PC-3 (cell line): ENCODE measurements at places on chromosomes 12 and 14.

- no peak for DNase-seq
Measured at GRCh38 chr12:38544330-38545066, 227.9 kb downstream of the ALG10B start.

DNA sequence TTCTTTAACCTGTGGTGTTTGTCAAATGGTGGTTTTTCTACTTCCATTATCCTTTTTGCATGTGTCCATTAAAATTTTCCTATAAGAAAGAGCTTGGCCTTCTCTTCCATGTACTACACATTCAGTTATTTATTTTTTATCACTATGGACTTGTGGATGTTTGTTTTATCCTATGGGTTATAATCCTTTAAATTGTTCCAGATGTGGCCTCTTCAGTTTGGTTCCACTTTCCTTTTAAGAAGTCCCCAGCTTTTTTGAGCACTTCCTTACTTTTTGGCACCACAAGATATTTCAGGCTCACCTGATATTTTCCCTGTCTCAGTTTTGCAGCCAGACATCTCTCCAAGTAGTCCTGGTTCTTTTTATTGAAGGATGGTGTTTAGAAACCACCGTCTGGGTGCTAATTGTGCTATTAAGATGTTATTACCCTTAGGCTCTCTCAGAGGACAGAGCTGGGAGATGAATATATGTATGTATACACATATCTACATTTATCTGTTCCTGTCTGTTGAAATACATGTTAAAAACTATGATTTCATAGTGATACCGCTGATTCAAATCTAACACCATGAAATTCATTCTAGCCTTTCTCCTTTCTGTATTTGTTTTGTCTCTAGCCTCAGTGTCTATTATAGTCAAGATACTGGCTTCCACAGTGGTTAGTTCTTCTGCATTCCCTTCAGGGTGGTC lies 408.5 kb upstream of the RGS6 start:
- no peak for DNase-seq

DNA sequence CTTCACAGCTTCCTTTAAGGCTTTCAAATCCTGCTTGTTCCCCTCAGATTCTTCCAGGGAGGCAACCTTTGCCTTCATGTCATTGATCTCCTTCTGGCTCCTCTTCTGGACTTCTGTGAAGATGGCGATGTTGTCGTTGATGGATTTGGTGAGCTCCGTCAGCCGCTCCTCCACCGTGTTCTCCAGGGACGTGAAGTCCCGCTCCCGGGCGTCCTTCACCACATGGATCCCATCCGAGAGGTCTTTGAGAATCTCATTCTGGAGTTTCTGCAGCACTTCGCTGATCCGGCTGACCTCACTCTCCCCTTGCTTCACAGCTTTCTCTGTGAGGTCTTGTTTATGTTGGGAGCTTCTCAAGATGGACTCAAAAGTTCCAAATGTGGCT lies 7.9 kb downstream of the CKAP4 start:
- DNase-seq, result no peak

GRCh38 chr14:53695692-53696214 lies 260.9 kb downstream of the BMP4 start:
- DNase-seq, result no peak

DNA sequence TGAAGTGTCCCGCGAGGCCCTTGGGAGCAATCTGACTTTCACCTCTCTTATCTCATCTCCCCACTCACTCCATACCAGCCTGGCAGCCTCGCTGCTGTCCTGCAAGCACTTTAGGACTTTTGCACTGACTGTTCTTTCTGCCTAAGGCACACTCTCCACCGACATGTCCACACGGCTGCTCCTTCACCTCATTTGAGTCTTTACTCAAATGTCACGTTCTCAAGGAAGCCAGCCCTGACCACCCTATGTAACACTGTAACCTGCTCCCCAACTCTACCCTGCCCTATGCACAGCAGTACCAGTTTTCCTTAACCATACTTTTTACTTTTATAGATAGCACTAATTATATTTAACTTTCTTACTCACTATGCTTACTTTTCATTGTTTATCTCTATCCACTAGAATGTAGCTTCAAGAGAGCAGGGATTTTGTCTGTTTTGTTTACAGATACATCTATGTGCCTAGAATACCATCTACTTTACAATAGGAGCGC lies 32.0 kb downstream of the PRKD1 start:
- DNase-seq, result peak; percentile 35

- no peak for DNase-seq
Measured at GRCh38 chr14:56532546-56532945, 47.1 kb upstream of the TMEM260 start.

DNA sequence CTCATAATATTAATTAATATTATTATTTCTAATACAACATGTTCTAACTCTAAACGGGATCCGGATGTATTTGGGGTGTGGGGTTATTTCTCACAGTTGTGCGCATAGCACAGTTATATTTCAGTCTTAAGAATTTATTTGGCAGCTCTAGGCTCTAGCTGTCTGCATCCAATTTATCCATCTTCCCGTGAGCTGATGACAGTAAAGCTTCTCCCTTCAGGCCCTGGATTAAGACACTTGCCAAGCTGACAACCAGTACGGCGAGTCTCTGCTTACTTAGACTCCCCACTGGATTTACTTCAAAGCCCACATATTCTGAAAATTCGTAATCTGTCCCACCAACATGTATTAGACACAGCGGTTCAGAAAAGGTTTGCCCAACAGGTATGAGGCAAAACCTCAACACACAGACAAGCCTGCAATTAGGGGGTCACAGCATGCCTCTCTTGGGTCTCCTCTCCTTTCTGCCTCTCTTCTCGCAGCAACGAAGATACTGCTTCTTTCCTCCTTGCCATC lies 232.9 kb upstream of the TMTC1 start:
- no peak for DNase-seq

DNA sequence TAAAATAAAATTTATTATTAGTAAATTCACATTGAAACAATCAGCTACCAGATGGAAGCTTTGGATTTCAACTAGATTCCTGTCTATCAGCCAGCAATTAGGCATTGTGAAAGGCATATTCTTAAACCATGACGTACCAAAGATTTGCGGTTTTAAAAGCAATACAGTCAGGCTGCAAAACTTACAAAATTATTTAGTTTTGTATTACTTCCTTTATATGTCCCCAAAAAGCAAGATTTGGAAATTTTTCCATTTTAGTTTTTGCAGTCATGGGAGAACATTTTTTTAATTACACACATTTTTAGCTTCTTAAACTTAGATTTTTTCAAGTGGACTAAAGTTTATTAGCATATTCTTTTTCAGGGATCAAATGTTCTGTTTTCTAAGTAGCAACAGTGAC lies 225.0 kb upstream of the KITLG start:
- no peak for DNase-seq

DNA sequence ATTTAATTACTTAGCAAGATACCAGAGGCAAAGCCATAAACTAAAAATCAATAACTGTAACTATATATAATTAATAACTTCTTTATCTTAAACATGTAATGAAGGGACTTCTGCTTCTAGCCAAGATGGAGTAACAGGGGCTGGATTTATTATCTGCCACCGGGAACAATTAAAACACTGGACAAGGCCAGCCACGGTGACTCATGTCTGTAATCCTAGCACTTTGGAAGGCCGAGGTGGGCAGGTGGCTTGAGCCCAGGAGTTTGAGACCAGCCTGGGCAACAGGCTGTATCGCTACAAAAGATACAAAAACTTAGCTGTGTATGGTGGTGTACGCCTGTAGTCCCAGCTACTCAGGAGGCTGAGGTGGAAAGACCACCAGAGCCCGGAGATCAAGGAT lies 113.6 kb downstream of the TAOK3 start:
- DNase-seq, result no peak

GRCh38 chr12:6382371-6382770 lies 1.6 kb upstream of the LTBR start:
- DNase-seq, result no peak

DNA sequence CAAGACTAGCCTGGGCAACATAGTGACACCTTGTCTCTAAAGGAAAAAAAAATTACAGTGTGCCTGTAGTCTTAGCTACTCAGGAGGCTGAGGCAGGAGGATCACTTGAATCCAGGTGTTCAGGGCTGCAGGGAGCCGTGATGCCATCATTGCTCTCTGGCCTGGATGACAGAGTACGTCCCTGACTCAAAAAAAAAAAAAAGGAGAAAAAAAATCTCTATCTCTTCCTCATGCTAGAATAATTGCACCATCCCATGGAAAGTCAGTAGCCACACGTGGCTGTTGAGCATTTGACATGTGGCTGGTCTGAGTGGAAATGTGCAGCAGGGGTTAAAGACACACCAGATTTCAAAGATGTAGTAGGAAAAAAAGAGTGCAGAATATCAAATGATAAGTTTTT lies 3.8 kb downstream of the RILPL1 start:
- DNase-seq, result no peak

- DNase-seq, result no peak
Measured at GRCh38 chr14:68981539-68981976, 2.5 kb upstream of the ACTN1 start.

GRCh38 chr12:115891556-115892164 lies 385.8 kb downstream of the MED13L start:
- no peak for DNase-seq

DNA sequence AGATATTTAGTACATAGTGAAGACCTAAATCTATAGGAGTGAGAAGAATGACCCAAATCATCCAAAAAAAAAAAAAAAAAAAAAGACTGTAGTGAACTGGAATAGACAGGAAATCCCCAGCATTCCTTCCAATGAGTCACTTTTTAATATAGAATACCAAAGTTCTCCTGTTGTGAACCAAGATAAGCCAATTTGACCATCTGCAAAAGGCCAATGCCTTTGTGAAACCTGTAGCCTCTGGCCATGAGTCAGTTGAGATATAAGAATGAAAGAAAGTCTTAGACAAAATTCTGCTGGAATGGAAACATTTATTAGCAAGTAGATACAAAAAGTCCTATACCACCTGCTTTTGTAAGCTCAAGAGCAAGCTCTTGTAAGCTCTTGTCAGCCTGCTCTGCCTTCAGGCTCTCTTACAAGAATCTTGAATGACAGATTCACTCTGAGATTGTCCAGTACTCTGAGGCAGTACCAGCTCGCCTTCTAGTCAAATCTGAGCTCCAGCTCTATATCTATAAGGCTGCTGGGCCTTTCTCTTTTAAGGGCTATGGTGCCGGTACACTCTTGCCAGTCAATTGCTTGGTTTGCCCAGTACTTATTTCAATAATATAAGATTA lies 243.0 kb upstream of the TMTC1 start:
- peak; percentile 80 for DNase-seq

GRCh38 chr14:45526715-45527549 lies 273.9 kb upstream of the MIS18BP1 start:
- DNase-seq, result peak; percentile 74

- DNase-seq, result no peak
Measured at GRCh38 chr12:93297536-93297935, 80.2 kb upstream of the NUDT4 start.

GRCh38 chr12:56040151-56040550 lies 1.6 kb upstream of the RPS26 start:
- no peak for DNase-seq

DNA sequence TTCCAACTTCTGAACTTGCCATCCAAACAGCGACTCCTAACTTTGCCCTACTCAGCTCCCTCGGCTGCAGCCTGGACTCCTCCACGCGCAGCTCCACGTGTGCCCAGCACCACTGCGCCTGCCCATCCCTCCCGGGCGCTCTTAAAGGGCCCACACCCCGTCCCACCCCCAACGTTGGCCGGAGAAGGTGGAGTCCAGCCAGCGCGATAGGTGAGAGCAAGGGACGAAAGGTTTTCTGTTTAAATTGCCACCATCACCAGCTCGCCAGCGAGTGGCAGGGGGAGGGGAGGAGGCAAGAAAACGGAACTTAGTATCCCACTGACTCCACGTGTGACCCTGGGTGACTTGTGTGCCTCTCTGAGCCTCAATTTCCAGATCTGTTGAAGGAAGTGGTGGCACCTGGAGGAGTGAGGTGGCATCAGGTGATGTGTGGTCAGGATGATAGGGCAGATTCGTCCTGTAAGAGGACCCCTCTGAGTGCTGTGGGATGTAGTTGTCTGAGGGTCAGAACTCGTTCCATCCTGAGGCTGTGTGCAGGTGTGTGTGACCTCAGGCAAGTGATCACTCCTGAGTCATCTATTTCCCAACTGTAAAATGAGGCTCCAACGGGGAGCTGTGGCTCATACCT lies 59.7 kb downstream of the TRPV4 start:
- DNase-seq, result peak; percentile 89

DNA sequence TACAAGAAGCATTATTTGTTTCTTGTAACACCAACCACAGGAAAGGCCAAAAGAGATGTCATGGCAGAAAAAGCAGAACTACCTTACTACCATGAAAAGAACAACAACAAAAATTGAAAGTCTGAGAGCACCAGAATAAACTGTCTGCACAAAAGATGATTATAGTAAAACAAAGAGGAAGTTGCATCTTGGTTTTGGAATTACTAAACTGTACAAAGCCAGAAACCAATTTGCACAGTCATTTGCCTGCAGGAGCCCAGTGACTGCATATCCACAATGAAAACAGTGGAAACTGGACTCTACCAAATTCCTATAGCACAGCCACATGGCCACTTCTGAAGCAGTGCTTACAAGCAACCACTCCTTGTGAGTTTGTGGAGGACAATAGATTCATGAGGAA lies 276.2 kb downstream of the SSPN start:
- peak; percentile 23 for DNase-seq

DNA sequence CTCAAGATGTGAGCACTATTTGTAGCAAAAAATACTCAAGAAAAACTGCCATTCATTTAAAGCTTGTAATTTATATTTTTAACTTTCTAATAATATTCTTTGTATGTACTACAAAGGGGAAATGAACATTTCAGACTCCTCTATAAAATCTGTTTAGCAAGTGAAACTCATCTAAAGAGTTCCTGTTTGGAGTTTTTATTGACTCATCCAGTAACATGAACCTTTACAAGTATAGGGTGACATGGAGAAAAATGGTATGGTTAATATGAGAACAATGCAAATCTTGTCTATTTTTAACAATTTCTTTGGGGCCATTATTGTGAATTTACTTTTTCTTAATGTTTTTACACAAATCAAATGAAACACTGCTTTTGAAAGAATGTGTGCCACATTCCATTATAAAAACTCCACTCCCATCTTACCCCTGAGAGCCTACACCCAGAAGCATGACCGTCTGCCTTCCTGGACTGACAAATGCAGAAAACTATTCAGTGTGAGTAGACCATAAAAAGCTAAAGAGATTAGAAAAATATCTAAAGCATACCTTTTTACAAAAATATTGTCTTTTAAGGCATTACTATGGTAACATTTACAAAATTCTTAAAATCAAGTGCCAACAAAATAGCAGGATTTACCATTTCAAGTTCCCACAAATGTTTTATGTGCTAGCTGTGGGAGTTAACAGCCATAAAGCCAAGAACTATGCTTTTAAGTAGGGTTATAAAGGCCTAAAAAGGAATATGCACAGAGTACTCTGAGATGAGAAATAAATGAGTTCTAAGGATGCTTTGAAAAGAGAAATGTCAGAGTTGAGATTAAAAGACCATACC lies 144.0 kb downstream of the ADAMTS20 start:
- DNase-seq, result peak; percentile 70
